ENCODE measurements at places on chromosomes 2 and 18.

DNA sequence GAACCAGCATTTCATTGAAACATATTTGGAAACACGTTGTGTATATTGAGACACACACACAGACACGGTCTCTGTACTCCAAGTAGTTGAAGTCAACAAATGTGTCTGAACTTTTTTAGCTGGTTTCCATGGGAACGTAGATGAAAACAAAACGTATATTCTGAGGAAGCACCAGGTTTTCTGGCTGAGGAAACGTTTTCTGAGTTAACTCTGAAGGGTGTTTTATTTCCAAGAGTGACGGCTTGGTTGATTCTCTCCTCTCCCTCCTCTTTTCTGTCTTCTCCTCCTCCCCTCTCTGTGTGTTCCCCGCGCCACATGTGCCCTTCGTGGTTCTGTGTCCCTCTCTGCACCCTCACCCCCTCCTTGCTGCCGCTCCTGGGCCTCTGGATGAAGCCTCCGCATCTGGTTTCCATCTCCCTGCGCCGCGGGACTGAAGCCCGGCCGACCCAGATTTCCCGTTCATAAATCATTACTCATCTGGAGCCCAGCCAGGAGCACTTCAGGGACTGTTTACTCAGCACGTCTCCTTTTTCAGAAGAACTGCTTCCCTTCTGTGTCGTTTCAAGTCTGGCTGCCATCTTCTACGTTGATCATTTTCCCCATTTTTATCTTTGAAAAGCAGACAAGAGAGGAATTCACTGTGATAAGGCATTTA, 122.7 kb downstream of the COL6A3 start:
- peak; percentile 100 for DNase-seq

DNA sequence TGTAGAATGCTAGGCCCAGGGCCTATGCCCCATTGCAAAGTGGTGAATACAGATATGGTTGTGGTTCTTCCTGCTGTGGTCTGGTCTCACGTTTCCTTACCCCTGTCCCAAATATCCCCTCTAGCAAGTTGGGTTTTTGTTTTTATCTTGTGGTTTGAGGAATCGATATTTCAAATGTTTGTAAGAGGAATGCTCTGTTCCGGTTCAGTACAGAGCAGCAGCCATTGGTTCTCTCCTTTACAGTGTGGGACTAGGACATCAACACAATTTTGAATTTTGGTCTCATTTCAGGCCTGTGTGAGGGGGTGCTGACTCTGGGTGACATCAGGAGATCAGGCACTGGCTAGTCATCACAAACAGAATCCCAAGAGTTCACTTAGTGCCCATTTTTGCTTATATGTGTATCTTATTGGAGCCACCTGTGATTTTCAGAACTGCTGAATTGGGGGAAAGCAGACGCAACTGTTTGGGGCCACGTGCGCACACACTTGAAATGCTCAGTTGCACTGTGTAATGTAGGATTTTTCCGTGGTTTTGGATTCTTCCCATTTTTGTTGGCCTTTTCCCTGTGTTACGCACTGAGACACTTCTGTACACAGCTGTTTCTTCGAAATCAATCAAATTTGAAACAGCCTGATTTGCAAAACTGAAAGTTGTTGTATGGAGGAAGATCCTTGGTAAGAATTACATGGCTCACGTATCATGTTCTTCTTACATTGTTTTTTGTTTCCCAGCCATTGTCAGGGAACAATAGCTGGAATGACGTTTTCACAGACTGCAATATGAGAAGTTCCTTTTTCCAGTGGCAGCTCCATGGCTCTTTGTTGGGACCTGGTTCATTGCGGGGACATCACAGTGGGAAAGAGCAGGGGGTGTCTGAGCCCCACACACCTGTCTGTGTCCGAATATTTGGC, 8.6 kb downstream of the SH3BP4 start:
- peak; percentile 71 for DNase-seq

GRCh38 chr2:162106746-162107145, 32.7 kb upstream of the DPP4 start:
- DNase-seq, result no peak

DNA sequence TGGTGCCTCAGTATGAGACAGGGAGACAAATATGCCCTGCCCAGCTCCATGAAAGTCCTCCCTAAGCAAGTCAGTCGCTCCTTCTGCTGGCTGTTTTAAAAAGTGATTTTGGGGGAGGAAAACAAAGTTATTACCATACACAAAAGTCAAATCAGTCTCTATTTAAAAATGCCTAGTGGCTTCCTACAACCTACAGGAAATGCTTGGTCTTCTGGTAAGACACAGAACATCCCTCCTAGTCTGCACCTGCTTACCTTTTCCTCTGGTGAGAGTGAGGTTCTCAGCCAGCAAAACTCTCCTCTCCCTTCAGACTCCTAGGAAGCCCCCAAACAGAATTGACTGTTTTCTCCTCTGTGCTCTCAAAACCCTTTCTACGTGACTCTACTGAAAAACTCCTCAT, 13.5 kb downstream of the CMPK2 start:
- DNase-seq, result no peak

DNA sequence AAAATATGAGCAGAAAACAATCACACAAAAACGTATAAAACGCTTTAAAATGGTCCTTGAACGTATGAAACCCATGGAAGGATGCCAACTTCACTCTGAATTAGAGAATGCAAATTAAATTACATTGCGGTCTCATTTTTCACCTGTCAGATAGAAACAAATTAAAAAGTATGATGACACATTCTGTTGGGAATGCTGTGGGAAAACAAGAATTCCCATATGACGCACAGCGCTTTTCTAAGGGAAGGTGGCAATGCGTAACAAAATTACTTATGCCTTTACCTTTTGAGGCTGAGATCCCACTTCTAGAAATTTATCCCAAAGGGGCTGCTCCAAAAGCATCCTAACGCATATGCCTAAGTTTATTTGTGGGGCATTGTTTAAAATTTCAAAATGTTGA, 3.8 kb upstream of the RPS7 start:
- no peak for DNase-seq

- no peak for DNase-seq
Observed at GRCh38 chr2:73072416-73072815, 904 bp upstream of the SFXN5 start.

Measured in fibroblast of skin of right quadriceps (primary cell).